ENCODE measurements at places on chromosomes 7 and 10. TPM values are rescaled to one million over a fixed set of nuclear protein-coding genes. Genes with fewer than 3 reads are reported as not detected.

Gene LGI1
- total RNA-seq: not detected

GRCh38 chr10:66671562-66671961 is 254.3 kb upstream of the LRRTM3 start:
- DNase-seq: no peak
- H3K27ac ChIP-seq: no peak overlapping the region
- no peak overlapping the region for H3K4me3 ChIP-seq
- no peaks in the 10 kb centered on the region for H3K27me3 ChIP-seq

Gene FAM25C
- total RNA-seq: not detected

- no peaks in the 10 kb centered on the region for H3K4me1 ChIP-seq
- no peak overlapping the region for H3K4me3 ChIP-seq
- H3K36me3 ChIP-seq: peaks cover 1% of the 10 kb centered on the region
- no peak for DNase-seq
Observed at GRCh38 chr7:23044581-23044980, 30.7 kb upstream of the HYCC1 start.

GRCh38 chr10:125135771-125136035 is 24.7 kb downstream of the CTBP2 start:
- H3K27ac ChIP-seq: no peak overlapping the region
- H3K36me3 ChIP-seq: no peaks in the 10 kb centered on the region
- H3K4me1 ChIP-seq: no peaks in the 10 kb centered on the region
- no peaks in the 10 kb centered on the region for H3K27me3 ChIP-seq

- H3K27me3 ChIP-seq: no peaks in the 10 kb centered on the region
- no peak overlapping the region for H3K27ac ChIP-seq
- DNase-seq: no peak
Observed at GRCh38 chr10:88399240-88399639, 183.9 kb downstream of the RNLS start.

DNA sequence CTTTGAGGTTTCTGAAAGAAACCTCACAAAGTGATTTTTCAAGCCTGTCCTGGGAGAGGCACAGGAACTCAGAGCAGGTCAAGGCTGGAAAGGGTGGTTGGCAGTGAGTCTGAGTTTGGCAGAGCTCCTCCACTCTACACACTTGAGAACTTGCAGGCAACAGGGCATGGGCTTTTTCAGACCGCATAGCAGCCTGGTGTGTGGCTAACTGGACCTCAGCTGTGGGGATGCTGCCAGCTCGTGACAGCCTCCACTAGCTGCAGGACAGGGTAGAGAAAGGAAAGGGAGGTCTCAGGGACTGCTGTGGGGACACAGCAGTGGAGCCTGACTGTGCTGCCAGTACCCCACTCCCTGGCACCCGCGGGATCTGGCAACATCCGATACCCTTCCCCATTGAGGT is 2.6 kb downstream of the CDHR1 start:
- H3K27ac ChIP-seq: no peak overlapping the region
- H3K4me1 ChIP-seq: peaks cover 2% of the 10 kb centered on the region
- H3K36me3 ChIP-seq: no peaks in the 10 kb centered on the region
- H3K4me3 ChIP-seq: no peak overlapping the region
- peaks cover 43% of the 10 kb centered on the region for H3K27me3 ChIP-seq

Gene GSDME
- 2.5 TPM for total RNA-seq

Gene OR6B1
- total RNA-seq: not detected

GRCh38 chr7:150974468-150975391 is 3.4 kb downstream of the KCNH2 start:
- peak overlapping the region; percentile 78 for H3K4me3 ChIP-seq
- peaks cover 1% of the 10 kb centered on the region for H3K36me3 ChIP-seq
- peak overlapping the region; percentile 80 for H3K27ac ChIP-seq
- H3K27me3 ChIP-seq: peaks cover 36% of the 10 kb centered on the region

DNA sequence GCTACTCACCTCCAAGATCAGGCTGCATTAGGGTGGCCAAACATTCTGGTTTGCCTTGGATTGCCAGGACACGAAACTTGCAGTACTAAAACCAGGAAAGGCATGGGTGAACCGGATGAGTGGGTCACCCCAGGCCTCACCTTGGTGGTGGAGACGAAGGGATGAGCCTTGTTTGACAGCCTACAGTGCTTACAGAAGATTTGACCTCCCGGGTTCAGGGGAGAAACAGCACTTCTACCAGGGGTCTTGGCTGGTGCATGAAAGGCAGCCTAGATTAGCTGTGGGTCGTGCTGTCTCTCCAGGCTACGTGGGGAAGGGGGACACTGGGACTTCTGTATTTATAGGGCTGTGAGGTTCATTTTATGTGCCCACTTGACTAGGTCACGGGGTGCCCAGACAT is 469.8 kb downstream of the PLXNA4 start:
- peaks cover 9% of the 10 kb centered on the region for H3K27me3 ChIP-seq
- no peak overlapping the region for H3K27ac ChIP-seq
- no peak overlapping the region for H3K4me3 ChIP-seq
- H3K4me1 ChIP-seq: no peaks in the 10 kb centered on the region
- H3K36me3 ChIP-seq: no peaks in the 10 kb centered on the region
- no peak for DNase-seq

Gene GRM8
- not detected for total RNA-seq

DNA sequence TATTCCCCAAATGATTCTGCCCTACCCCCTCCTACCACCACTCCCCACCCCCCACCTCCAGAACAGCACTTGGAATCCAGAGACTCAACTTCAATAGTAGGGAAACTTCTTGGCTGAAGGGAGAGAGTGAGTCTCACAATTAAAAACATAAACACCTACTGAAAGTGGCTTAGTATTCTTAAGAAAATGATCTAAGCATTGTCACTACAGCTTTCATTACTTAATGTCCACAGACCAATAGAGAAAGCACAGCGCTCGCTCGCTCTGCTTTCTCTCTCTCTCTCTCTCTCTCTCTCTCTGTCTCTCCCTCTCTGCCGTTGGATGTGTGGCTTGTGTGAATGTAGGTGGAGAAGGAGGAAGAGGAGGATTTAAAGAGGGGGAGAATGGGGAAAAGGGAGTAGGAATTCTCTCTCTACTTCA is 1.5 kb upstream of the SEMA3A start:
- H3K36me3 ChIP-seq: no peaks in the 10 kb centered on the region
- peak overlapping the region; percentile 32 for H3K4me3 ChIP-seq
- H3K4me1 ChIP-seq: peaks cover 22% of the 10 kb centered on the region
- no peak overlapping the region for H3K27ac ChIP-seq
- peaks cover 4% of the 10 kb centered on the region for H3K27me3 ChIP-seq

DNA sequence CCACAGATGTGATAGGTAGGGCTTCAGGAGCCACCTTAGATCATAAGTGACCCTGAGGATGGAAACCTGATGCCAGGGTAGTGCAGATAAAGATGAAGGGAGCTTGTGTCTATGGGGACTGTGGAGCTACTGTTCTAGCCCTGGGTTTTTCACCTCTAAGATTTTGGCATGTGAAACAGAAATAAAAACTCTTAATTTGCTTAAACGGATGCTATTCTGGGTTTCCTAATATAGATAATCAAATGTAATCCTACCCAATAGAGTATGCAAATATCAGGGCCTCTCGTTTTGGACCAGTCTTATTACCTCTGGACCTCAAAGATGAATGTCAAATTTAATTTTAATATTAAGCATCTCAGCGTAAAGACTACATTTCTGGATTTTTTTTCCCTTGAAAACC is 49.3 kb downstream of the ABCB4 start:
- H3K4me1 ChIP-seq: no peaks in the 10 kb centered on the region
- H3K27ac ChIP-seq: no peak overlapping the region
- no peak for DNase-seq
- H3K36me3 ChIP-seq: no peaks in the 10 kb centered on the region

Gene HYAL4
- not detected for total RNA-seq

GRCh38 chr7:137297551-137298463 is 45.7 kb downstream of the PTN start:
- no peak overlapping the region for H3K4me3 ChIP-seq
- H3K4me1 ChIP-seq: no peaks in the 10 kb centered on the region
- DNase-seq: no peak
- H3K27me3 ChIP-seq: no peaks in the 10 kb centered on the region
- H3K27ac ChIP-seq: no peak overlapping the region

- H3K36me3 ChIP-seq: no peaks in the 10 kb centered on the region
- H3K27me3 ChIP-seq: no peaks in the 10 kb centered on the region
- H3K27ac ChIP-seq: no peak overlapping the region
- H3K4me1 ChIP-seq: no peaks in the 10 kb centered on the region
- no peak overlapping the region for H3K4me3 ChIP-seq
- no peak for DNase-seq
Observed at GRCh38 chr7:139592801-139593461, 69.4 kb downstream of the CLEC2L start.

Gene OR9A2
- total RNA-seq: not detected

Gene SOSTDC1
- total RNA-seq: not detected

- no peak overlapping the region for H3K4me3 ChIP-seq
- DNase-seq: no peak
- no peaks in the 10 kb centered on the region for H3K27me3 ChIP-seq
- H3K36me3 ChIP-seq: peaks cover 39% of the 10 kb centered on the region
- no peak overlapping the region for H3K27ac ChIP-seq
Observed at GRCh38 chr7:154960063-154960790, 42.7 kb downstream of the PAXIP1 start.

All from activated naive CD8-positive, alpha-beta T cell treated with anti-CD3 and anti-CD28 coated beads, Interleukin-2, amount 10 ng/mL, durations not matched to agents 7 days and 5 days (primary cell).